ENCODE measurements at places on chromosomes 4 and X.

- no peak for DNase-seq
These were observed 154.2 kb downstream of the TEX11 start for GRCh38 chrX:70754169-70754848.

DNA sequence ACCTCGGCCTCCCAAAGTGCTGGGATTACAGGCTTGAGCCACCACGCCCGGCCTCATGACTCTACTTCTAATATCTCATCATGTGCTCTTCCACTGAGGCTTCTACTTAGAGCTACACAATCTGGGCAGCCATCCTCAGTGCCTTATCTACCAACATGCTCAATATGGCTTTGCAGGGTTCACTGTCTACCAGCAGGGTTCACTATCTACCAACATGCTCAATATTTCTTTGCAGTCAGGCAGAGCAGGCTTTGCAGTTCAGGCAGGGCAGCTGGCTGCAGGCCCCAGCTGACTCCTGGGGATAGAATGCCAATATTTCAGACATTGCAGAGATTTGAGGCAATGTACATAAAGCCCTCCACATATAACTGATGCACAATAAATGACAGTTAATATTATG is 47.5 kb downstream of the PKD2 start:
- no peak for DNase-seq

GRCh38 chr4:82282875-82283274 is 90.9 kb downstream of the HNRNPD start:
- DNase-seq: no peak

DNA sequence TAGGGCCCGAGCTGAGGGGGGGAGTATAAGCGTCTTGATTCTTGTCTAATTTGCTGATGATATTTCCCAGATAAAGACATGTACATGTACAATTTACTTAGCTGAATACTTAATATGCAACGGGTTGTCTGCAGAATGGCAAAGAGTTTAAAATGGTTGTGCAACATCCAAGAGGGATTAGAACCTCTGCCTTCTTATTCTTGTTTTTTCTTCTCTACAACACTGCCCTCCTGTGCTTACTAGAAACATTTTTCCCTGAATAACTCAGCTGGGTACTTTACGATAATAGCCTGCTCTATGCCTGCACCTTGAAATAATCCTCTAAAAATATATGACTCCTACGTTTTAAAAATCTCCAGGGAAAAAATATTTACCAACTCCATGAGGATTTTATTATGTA is 41.8 kb downstream of the INTS12 start:
- DNase-seq: no peak

GRCh38 chr4:101200561-101200960 is 146.8 kb downstream of the PPP3CA start:
- no peak for DNase-seq

GRCh38 chrX:25296850-25297249 is 281.1 kb upstream of the ARX start:
- DNase-seq: no peak

- DNase-seq: no peak
These were observed 4.6 kb upstream of the KLHL34 start for GRCh38 chrX:21662761-21663160.

GRCh38 chr4:125331116-125331515 is 16.4 kb downstream of the FAT4 start:
- DNase-seq: no peak

- DNase-seq: no peak
These were observed 178.9 kb downstream of the ARAP2 start for GRCh38 chr4:36065274-36065871.

GRCh38 chrX:38516196-38516774 is 45.1 kb upstream of the TSPAN7 start:
- no peak for DNase-seq

GRCh38 chr4:174173360-174173759 is 110.1 kb downstream of the FBXO8 start:
- no peak for DNase-seq

GRCh38 chr4:106478152-106478551 is 109.6 kb upstream of the GIMD1 start:
- no peak for DNase-seq

GRCh38 chr4:71288875-71289274 is 49.9 kb upstream of the SLC4A4 start:
- no peak for DNase-seq

DNA sequence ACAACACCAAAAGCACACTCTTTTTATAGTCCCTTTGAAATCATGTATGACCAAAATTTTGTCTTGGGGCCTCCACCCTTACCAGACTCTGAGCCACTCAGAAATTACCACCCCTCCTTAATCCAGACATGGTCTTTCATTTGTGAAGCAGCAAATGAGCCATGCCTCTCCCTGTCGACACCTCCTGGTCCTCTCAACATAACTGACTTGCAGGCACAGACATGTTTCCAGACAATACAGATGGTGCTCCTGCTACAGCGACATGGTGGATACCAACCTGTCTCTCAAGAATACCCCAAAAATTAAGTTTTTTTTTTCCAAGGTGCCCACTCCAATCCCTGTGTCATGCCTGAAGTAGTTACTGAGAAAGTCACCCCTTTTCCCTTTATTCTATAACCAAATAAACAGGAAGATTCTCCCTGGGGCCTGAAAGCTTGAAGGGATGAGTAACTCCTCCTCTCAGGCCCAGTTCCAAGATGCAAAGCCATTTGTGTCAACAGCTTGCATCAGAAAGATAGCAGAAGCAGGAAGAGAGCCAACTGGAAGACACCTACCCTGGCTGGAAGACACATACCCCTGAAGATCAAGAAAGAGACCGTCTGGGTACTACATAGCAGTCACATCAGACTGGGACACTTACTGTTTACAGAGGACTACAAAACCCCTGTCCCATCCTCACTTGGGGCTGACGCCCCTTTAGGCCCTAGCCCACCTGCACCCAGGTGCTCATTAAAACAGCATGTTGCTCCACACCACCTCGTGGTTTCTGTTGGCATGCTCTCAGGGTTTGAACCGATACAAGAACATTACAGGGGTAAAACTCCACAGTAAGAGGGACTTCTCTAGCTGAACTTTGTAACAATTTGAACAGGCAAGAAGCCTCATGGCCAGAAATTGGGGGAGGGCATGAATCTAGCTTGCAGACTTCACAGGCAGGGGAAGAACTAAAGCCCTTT is 5.5 kb upstream of the UGT2B17 start:
- no peak for DNase-seq

- DNase-seq: no peak
These were observed 171.3 kb downstream of the SNCA start for GRCh38 chr4:89665662-89666061.

- DNase-seq: no peak
These were observed 62.3 kb upstream of the ADRA2C start for GRCh38 chr4:3703677-3704521.

DNA sequence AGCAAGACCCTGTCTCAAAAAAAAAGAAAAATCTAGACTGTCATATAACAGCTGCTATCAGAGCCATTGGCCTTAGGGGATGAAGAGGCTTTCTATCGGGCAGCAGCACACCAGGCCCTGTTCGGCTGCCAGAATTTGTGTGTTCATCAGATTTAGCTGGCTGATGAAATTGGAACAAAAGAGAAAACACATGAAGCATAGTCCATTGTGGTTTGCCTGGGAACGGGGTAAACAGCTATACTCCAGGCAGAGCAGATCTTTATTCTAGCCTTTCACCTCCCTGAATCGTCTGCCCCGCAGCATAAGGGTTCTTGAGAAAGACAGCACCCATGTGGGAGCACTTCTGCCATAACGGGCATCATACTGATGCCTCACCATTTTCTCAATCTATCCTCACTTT is 11.6 kb downstream of the TKTL1 start:
- DNase-seq: no peak

DNA sequence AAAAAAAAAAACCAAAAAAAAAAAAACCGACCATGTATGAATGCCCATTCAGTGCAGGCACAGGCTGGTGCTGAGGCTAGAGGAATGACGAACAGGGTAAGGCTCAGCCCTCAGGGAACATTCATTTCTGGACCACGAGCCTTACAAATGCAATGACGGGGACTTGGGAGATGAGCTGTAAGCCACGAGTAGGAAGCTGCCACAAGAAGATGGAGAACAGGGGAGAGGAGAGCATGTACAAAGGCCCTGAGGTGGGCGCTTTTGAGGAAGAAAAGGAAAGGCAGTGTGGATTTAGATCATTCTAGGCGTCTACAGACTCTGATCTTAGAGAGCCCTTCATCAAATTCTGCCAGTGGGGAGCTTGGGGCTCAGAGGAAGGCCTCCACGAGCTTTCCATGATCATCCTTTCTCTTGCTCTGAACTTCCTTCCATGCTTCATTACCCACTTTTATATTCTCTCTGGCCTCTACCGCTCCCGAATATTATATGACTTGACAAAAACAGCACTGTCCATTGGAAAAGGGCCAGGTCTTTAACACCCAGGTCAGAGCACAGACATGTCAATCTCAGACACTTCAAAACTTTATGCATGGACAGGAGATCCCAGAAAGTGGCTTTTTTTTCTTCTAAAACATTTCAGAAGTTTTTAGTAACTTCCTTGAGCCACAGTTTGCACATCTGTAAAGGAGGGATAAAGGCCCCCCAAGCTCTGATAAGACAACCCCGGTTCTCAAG is 3.3 kb upstream of the ZNF518B start:
- no peak for DNase-seq

GRCh38 chr4:138014590-138015288 is 227.4 kb downstream of the SLC7A11 start:
- no peak for DNase-seq

DNA sequence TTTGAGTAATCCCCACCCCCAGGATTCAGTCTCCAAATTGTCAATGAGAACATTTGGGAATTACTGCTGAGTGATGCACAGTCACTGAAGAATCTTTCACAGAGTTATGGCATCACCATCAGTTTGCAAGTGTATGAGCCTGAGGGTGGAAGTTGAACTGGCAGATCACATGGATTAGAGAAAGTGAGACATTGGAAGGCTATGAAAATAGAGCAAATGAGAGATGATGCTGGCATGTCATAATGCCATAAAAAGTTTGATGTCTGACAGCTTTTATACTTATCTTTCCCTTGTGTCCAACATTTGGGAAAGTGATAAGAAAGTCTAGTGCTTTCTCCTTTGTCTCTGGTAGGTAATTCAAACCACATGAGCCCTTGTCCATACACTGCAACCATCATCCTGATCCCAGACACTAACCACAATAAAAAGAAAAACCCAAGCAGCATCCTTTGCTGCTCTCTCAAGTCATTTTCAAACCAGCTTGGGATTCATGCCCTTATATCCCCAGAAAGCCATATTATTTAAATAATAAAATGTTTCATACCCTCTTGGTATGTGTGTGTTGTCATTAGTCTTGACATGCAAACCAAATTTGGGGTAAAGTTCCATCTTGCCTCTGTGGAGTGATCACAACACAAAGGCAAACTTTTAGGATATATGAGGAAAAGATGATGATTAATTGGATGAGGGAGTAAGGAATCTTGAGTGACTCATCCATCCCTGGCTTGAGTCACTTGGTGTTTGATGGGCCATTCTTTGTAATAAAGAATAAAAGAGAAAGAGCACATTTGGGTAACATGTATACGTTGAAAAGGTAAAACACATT is 438.9 kb downstream of the GRXCR1 start:
- no peak for DNase-seq

DNA sequence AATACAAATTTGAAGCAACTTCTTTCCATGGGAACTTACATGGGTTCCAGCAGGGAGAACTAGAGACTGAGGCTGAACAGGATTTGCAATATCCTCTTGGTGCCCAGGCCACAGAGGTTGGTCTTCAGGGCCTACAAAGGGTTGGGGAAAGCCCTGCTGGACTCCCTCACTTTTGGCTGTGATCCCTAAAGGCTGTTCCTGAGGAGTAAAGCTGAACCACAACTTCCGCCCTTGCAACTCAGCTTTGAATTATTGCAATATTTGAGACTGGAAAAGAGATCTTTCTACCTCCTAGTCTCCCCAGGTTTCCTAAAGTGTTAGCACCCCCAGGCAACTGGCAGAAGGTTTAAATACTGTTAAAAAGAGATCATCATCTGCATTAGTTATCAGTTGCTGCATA is 26.9 kb downstream of the DCHS2 start:
- no peak for DNase-seq

DNA sequence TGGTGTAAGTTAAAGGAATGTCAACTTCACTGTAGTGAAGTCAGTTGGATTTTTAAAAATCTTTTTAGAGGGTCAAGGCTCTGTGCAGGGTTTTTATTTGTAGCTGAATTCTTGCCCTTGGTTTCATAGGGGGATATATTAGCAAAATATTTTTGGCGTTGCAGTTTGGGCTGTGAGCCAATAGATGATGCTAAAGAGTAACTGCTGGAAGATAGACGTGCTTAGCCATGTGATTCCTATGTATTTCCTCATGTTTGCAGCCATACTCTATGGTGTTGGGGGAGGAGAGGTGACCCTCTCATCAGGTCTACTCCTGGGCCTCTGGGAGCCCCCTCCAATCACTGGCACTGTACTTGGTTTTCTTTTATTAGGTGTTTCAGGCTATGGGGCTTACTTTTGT is 246.7 kb upstream of the ARHGAP24 start:
- no peak for DNase-seq

GRCh38 chr4:176622251-176622948 is 170.3 kb downstream of the VEGFC start:
- DNase-seq: no peak

GRCh38 chr4:166838975-166839614 is 395.2 kb downstream of the SPOCK3 start:
- DNase-seq: no peak

DNA sequence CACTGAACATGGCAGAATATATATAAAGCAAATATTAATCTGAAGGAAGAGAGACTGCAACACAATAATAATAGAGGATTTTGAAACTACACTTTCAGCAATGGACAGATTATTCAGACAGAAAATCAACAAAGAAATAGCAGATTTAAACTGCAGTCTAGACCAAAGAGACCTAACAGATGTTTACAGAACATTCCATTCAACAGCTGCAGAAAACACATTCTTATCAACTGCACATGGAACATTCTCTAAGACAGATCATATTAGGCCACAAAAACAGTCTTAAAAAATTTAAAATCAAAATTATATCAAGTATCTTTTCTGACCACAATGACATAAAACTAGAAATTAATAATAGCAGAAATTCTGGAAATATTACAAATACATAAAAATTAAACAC is 27.1 kb downstream of the CENPE start:
- DNase-seq: no peak

DNA sequence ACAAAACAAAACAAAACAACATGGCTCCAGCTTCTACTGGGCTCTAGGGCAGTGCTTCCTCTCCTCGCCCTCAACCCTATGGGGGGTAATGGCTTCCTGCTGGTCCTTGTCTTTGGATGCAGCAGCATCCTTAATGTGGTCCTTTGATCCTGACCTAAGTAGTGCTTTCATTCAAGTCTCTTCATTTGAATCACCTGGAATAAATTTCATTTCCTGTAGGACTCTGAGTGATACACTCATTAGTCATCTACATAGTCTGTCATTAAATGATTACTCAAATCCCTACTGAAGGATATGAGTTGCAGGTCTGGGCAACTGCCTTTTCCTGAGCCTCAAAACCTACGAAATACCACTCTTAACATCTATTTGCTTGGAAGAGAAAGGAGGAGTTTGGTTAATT is 54.5 kb downstream of the RHOH start:
- no peak for DNase-seq

- no peak for DNase-seq
These were observed 88.3 kb downstream of the EVC2 start for GRCh38 chr4:5619913-5620625.

All from activated CD8-positive, alpha-beta memory T cell treated with anti-CD3 and anti-CD28 coated beads for 4 hours (primary cell).